ENCODE measurements at places on chromosomes 16 and 17.

GRCh38 chr16:17063201-17064139, 407.3 kb downstream of the XYLT1 start:
- DNase-seq = no peak

DNA sequence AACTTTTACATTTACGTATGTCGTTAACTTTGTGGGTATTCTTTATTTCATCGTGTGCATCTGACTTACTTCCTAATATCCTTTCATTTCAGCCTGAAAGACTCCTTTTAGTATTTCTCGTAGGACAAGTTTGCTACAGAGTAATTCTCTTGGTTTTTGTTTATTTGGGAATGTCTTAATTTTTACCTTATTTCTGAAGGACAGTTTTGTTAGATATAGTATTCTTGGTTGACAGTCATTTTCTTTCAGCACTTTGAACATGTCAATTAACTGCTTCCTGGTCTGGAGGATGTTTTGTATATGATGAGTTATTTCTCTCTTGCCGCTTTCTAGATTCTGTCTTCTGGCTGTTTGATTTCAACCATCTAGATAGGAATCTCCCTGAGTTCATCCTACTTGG, 109.2 kb upstream of the NACA2 start:
- no peak for DNase-seq

DNA sequence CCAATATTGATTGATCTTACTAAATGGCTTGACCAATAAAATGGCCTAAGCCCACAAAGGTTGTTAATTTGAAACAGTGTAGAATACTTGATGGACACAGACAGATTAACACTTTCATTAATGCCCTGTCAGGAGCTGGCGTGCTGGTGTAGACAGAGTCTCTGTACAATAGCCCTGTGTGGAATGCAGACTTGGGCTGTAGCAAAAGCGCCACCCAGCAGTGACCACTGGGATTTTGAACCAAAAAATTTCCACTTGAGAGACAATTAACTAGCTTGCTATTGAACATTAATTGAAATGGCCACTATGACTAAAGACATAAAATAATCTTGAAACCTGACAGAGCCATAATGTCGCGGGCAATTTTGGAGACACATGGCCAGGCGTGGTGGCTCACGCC, 19.7 kb upstream of the GUCY2D start:
- DNase-seq = no peak

DNA sequence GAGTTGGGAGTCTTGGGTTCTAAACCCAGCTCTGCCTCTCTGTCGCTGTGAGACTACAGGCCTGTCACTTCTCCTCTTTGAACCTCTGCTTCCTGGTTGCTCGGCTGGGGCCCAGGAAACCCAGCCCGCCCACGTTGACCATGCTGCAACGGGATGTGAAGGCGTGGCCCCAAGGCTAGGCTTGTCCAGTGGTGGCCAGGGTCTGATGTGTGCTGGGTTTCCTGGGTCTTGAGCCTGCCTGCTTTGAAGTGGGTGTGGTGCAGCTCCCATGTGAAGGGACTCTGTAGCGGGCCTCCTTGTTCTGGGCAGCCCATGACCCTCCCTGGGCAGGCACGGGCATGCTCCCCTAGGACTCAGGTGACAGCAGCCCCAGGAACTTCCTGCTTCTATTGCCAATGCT, 82.3 kb downstream of the SDR42E1 start:
- DNase-seq = peak; percentile 2

GRCh38 chr17:8754890-8755289, 3.5 kb downstream of the SPDYE4 start:
- no peak for DNase-seq

GRCh38 chr17:37317867-37318266, 57.9 kb upstream of the C17orf78 start:
- no peak for DNase-seq

GRCh38 chr16:78762222-78762621, 662.8 kb downstream of the WWOX start:
- no peak for DNase-seq

GRCh38 chr17:27578718-27579085, 52.3 kb upstream of the LGALS9 start:
- peak; percentile 75 for DNase-seq

- peak; percentile 16 for DNase-seq
Measured at GRCh38 chr17:66855204-66855603, 20.3 kb downstream of the CACNG5 start.

GRCh38 chr16:7257016-7257415, 75.6 kb upstream of the RBFOX1 start:
- no peak for DNase-seq

- DNase-seq = no peak
Measured at GRCh38 chr17:29384901-29385300, 5.3 kb upstream of the TAOK1 start.

DNA sequence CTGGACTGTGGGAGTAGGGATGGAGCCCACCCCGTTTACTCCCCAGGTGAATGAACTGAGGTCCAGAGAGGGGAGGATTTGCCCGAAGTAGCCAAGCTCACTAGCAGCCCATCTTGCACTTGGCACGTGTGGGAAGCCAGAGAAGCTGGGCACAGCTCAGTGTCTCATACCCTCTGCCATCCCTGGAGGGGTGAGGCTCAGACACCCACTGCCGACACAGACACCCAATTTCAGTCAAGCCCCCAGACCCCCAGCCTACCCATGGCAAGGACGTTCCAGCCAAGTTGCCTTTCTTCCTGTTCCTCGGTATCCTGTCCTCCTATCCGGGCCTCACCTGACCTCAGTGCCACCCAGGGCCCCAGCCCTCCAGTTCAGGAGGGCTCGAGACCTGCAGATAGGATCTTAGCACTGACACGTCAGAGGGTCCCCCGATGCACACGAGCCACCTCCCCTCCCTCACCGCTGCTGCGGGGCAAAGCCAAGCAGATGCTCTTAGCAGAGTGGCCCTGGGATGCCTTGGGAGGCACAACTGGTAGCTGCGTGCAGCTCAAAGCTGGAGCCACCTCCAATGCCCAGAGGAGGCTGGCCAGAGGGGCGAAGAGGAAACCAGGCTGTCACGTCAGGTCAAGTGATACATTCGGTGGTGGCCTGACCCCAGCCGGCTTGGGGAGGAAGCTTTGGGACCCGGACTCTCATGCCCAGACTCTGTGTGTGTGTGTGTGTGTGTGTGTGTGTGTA, 90.4 kb upstream of the TNRC6C start:
- no peak for DNase-seq

- no peak for DNase-seq
Measured at GRCh38 chr17:3440451-3440850, 6.8 kb upstream of the OR1E2 start.

Data from stimulated activated CD8-positive, alpha-beta memory T cell treated with anti-CD3 and anti-CD28 coated beads, Interleukin-7, amount 100 ng/mL, for 48 hours (primary cell).